ENCODE measurements at places on chromosomes 12 and 14.

DNA sequence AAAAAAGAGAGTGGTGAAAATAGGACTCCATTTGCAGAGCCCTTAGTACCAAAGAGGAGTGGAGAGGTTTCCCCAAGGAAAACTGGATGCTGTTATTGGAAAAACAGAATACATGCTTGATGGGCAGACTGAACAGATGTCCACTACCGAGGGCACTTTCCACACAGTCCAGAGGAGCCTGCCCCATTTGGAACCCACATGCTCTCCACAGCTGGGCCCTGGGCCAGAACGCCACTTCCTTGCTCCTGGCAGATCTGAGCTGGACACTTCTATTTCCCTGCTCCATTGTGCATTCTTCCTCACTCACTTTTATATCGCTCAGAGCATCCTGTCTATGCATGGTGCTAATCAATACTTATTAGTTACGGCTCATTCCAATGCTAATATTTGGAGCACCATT is 249.9 kb downstream of the SLC15A4 start:
- DNase-seq: no peak

DNA sequence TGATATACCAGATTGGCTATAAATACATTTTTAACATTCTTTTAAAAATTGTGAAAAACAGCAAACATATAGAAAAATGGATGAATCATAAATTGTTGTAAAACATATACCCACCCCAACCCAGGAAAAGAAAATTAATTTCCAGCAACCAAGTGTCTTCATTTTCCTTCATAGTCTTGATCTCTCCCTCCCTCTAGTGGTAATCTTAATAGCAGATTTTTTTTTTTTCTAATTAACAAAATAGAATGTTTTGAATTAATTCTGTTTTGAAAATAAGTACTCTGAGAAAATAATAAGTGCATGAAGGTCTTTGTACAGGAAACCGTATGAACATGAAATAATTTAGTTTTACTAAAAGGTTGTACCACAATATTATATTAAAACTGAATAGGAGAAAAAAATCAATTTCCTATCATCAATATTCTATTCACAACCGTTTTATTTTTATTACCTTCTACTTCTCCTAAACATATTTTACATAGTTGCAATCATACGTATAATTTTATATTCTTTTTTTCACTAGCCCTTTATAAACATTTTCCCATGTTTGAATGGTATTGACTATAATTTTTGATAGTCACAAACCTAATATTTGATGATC is 7.0 kb downstream of the ETNK1 start:
- DNase-seq: no peak

DNA sequence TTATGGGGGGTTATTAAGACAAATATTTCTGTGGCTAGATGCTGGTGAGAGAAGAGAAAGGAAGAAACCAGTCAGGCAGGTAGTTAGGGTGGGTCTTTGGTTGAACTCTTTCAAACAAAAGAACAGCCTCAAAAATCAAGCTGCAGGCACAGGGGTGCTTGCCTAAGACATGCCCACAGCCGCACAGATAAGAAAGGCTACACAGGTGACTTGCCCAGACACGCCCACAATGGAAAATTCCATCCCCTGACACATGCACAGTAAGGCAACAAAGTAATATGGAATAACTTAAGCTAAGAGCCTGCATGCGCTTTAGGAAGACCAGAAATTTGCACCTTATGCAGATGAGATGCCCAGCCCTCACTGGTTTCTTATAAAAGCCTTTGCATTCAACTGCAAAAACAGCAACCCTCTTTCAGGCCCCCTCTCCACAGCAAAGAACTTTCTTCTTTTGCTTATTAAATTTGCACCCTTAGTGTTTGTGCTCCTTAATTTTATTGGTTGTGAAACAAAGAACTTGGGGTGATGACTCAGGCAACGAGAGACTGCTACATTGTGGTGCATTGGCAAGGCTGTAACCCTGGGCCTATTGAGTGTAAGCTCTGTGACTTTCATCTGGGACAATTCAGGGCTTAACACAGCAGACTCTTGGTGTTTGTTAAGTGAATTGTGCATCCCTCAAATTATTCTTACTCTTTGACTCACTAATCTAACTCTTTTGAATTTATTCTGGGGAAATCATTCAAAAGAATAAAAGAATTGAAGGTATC is 149.4 kb downstream of the RPAP3 start:
- no peak for DNase-seq

DNA sequence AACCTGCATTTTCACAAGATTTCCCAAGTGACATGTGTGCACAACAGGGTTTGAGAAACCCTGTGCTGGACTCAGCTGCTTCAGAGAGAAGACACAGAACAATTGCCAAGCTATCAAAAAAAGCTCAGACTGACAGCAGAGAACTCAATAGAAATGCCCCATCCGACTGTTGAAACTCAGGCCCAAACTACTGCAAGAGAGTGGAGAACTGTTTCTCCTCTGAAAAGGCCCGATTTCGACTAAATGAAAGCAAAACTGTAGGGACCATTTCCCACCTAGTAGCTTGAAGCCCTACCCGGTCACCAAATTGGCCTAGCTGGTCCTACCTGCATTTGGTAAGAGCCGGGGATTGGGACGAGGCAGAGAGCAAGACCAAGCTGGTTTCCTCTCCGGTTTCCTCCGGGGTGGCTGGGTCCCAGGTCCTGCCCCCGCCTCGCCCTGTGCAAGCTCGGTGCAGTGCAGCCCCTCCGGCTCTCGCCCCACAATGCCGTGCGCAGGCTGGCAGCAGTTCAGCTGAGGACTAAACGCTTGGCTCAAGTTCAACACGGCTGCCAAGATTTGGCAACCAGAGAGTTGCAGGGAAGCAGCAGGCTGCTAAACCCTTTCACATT is 1180.6 kb downstream of the VRK1 start:
- DNase-seq: no peak

DNA sequence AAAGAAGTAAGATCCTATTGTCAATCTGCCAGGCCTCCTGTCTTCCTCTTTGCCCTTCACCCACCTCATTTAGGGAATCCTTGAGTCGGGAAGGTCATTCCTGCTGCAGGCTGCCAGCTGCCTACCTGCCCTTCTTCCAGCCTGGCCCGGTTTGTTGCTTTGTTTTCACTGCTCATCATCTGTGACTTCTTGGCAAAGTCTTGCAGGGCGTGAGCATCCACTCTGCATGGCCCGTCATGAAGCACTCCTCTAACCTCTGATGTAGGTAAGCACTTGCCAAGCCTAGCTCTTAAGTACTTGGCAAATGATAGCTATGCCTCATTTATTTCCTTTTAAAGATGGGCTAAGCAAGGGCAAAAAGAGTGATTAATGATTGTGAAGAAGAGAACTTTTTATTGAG is 192.8 kb downstream of the NRXN3 start:
- DNase-seq: no peak

- no peak for DNase-seq
Measured at GRCh38 chr14:58430156-58430555, 2.6 kb downstream of the KIAA0586 start.

GRCh38 chr12:93127582-93128331 is 198.7 kb upstream of the EEA1 start:
- no peak for DNase-seq

DNA sequence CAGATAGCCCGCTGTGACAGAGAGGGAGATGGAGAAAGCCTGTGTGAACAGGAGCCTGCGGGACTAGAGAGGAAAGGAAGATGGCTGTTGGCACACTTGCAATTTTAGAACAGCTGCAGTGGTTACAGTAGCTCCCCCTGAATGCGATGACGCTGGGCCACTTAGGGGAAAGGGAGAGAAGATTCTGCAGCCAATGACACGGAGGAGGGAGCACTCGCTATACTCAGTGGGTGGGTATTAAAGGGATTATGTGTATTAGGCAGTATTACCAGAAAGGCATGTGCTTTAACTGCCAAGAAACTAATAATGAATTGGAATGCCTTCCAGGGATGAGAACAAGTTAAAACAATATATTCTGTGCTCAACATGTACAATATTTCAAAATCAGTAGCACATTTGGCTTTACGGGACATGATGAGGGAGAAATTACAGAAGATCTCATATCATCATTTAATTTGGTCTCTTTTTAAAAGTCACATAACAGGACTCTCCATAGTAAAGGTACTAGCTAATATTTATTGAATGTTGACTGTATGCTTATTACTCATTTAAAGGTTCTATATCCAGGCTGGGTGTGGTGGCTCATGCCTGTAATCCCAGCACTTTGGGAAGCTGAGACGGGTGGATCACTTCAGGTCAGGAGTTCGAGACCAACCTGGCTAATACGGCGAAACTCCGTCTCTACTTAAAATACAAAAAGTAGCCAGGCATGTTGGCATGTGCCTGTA is 35.9 kb upstream of the FOS start:
- DNase-seq: no peak

DNA sequence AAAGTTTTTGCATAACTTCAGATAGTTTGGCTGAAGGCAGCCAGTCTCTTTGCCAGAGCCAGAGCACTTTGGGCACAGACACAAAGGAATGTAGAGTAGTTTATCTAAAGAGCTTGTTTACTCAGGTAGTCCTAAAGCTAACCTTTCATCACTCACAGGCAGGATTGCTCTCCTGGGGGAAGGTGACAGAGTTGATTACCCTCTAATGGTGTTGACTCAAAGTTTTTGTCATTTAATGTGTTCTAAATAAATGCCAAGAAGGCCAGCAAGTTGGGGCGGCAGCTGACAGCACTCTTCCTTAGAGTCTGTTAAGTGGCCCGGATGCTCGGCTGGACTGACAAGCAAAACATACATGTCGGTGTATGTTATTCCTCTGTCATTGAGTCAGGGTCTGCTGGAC is 9.3 kb upstream of the TAS2R46 start:
- no peak for DNase-seq

GRCh38 chr14:73591690-73592449 is at the start of gene ACOT4:
ACOT4 (plus strand) TSS chr14:73591873; CDS start chr14:73591960, 87 bp downstream.
- DNase-seq: no peak

GRCh38 chr12:40963751-40964150 is 224.4 kb upstream of the PDZRN4 start:
- DNase-seq: no peak

DNA sequence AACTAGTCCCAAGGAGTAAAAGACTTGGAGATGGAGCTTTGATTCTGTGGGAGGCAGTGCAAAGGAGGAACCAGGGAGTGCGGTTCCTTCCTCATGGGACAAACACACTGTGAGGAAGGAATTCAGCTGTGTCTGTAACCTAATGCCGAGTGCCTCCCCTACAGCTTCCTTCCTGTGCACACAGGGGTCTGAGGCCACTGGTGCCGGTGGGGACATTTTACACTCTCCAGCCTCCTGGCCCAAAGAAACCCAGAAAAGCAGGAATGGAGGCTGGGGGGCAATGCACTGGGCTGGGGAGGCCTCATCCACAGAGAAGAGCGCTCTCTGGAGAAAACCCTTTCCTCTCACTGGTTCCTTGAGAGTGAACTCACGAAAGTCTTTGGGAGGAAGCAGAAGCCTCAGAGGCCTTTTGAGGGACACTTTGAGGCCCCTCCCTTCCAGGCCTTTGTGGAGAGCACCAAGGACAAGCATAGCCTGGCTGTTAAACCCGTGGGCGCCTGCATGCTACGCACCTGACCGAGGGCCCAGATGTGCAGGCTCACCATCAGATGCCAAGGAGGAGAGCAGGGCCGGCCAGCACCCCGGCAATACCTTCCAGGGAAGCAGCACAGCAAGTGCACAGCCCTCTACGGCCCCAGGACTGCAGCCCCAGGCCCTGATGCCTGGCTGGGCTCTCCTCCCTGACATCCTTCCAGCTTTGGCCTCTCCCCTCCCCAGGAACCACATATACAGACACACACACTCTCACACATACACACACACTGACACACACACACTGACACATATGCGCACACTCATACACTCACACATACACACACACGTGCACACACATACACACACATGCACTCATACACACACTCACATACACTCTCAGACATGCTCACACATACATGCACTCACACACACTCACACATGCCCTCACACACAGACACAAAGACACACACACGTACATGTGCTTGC is 52.0 kb downstream of the NFKBIA start:
- DNase-seq: no peak

- no peak for DNase-seq
Measured at GRCh38 chr12:85138833-85139232, 102.7 kb downstream of the LRRIQ1 start.

GRCh38 chr12:120762086-120762485 is 36.5 kb downstream of the ACADS start:
- DNase-seq: no peak

- no peak for DNase-seq
Measured at GRCh38 chr12:102374190-102374589, 106.2 kb downstream of the IGF1 start.

DNA sequence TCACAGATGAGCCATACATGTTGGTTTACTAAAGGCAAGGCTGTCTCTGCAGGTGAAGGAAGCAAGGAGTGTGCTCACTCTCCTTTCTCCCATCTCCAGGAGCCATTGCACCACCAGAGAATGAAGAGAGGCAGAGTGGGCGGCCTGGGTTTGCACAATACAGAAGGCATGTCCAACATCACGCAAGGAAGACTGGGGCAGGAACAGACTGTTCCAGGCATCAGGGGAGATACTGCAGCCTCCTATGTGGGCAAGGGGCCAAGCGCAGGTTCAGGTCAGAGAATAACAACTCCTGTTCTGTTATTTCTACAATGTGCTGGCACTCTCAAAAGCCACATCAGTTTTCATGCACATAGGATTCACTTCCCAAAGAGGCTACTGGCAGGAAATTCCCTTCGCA is 1.7 kb upstream of the TMEM229B start:
- DNase-seq: no peak

DNA sequence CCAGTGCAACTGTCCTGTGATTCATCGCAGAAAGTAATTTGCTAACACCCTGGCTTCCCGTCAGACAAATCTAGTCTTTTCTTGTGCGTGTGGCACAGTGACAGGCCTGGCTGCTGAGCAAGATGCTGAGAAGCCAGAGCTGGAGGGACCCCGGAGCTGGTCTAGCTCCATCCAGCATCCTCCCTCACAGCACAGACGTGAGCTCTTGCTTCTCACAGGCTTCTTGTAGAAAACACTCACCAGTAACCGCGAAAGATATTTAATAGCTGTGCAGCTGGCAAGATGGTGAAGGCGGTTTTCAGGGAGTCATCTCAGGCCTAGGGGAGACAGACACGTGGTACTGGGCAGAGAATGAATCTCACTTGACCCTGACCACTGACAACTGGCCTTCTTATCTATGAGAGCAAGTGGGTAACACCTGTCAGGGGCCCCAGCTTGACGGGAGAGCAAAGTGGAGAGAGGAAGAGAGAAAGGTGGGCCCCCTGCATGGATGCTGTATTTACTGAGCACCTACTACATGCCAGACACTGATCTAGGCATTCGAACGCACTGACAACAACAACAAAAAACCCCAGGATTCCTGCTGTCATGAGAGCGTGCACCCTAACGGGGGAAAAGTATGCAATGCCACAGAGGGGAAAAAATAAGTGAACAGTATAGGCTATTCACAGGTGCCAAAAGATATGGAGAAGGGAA is 63.3 kb downstream of the CCDC88C start:
- DNase-seq: no peak

- no peak for DNase-seq
Measured at GRCh38 chr14:95834496-95834895, 42.1 kb upstream of the TUNAR start.

- DNase-seq: peak; percentile 45
Measured at GRCh38 chr14:77181603-77182437, at the start of gene TMEM63C. TMEM63C (plus strand) TSS chr14:77181798; CDS start chr14:77218814, 37,016 bp downstream.

GRCh38 chr14:52299692-52300278 is 14.3 kb upstream of the PTGER2 start:
- no peak for DNase-seq

Measured in mesothelial cell of epicardium (in vitro differentiated cells).